Stimulated activated CD4-positive, alpha-beta T cell treated with anti-CD3 and anti-CD28 coated beads, Interleukin-12 subunit alpha, Interleukin-12 subunit beta, amount 100 ng/mL, for 48 hours (primary cell): ENCODE measurements at places on chromosomes 16 and 17.

GRCh38 chr16:54174201-54174600, 112.4 kb downstream of the IRX3 start:
- no peak for DNase-seq

DNA sequence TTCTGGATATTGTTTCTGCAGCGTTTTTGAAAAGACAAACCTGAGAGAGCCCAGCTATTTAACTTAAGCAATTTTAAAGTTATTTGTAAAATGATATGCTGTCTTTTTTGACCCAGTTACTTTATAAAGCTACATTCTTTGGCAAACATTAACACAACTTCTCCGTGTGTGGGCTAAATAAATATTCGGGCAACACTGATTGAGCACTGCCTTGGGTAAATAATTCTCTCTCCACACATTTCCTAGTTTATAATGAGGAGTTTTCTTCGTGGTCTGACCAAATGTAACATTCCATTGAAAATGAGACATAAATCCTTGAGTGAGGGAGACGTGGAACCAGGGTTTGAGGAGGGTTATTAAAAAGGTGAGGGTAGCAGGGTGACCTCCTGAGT, 142.8 kb downstream of the WWOX start:
- DNase-seq: no peak

GRCh38 chr17:42122371-42123303, at the start of gene HSPB9:
HSPB9 (plus strand) TSS chr17:42122804; CDS start chr17:42122851, 47 bp downstream.
- no peak for DNase-seq

GRCh38 chr17:40135817-40136216, 4.5 kb upstream of the CASC3 start:
- no peak for DNase-seq
